ENCODE measurements at places on chromosomes 16 and 17.

GRCh38 chr16:68599586-68599985 is 45.5 kb upstream of the CDH3 start:
- DNase-seq = no peak

DNA sequence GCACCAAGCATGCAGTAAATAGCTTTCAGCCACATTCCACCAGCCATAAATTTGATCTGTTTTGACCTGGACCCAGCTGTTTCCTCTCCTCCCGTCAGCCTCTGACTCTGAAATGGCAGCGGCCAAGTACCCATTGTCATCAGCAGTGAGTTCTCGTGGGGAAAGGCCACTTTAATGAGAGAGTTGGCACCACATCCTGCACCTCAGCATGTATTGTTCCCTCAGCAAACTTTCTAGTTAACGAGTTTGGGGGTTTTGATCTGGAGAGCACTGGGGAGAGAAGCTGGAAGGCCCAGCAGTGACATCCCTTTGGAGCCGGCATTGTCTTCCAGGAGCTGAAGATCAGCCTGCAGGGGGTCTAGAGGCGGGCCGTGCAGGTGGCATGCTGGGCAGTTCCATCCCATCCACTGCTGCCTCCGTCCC is 84.9 kb downstream of the RPA1 start:
- no peak for DNase-seq

DNA sequence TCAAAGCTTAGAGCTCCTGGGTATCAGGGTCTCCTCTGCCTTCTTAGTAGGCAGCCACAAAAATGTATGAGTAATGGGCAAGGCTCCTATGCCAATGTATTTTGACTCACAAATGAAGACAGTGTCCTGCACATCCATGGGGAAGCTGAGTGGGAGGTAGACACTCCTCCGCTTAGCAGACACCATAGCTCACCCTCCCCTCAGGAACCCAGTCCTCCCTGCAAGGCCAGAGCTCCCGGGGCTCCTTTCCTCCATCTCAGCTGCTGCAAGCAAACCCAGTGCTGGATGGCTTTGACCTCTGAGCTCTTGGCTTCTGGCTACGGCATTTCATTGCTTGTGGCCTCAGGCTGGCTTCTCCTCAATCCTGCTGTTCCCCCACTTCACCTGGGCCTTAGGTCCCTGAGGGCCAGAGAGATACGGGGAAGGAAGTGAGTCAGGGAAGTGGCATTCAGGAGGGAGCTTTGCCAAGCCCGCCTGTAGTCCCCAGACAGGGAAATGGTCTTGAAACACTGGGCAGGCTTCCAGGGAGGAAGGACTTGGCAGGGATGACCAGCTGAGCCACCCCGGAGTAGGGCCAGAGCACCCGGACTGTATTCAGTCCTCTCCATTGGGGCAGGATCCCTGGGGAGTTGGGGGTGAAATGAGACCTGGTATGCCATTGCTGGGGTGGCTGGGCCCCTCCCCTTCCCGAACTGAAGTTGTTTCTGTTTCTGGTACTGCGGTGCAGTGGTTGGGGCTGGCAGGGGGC is 4.5 kb downstream of the ABCC3 start:
- no peak for DNase-seq

DNA sequence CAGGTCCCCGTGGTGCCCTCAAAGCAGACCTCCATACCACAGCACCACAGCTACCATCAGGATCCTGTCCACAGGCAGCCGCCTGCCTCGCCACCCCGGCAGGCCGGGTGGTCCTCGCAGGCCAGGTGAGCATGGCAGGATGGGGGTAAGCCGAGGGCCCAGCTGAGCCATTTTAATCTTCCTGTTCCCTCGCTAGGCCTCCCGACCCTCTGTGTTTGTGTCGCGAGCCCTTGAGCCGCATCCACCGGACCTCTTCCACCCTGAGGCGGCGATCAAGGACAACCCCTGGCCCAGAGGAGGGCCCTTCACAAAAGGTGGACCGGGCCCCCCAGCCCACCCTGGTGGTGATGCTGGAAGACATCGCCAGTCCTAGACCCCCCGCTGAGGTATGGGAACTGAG is 2.0 kb downstream of the PRR14 start:
- no peak for DNase-seq

DNA sequence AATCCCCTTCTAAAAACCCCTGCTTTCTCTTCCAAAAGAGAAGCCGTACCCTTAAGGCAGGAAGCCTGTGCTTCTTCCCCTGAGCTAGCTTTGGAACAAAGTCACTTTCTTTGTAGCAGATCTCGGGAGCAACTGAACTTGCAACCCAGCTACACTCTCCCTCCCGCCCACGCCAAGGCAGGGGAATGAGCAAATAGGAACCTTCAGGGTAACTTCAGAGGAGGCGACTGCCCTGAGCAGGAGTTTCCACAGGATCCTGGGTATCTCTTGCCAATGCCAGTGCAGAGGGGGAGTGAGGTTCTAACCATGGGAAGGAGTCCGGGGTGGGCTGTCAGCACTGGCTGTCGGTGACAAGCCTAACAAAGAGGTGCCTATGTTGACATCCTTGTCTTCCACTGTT is 5.9 kb upstream of the PIRT start:
- no peak for DNase-seq

GRCh38 chr17:4304417-4305027 is 40.7 kb upstream of the ANKFY1 start:
- DNase-seq = peak; percentile 17

GRCh38 chr17:5809580-5810188 is 225.4 kb upstream of the NLRP1 start:
- DNase-seq = no peak

DNA sequence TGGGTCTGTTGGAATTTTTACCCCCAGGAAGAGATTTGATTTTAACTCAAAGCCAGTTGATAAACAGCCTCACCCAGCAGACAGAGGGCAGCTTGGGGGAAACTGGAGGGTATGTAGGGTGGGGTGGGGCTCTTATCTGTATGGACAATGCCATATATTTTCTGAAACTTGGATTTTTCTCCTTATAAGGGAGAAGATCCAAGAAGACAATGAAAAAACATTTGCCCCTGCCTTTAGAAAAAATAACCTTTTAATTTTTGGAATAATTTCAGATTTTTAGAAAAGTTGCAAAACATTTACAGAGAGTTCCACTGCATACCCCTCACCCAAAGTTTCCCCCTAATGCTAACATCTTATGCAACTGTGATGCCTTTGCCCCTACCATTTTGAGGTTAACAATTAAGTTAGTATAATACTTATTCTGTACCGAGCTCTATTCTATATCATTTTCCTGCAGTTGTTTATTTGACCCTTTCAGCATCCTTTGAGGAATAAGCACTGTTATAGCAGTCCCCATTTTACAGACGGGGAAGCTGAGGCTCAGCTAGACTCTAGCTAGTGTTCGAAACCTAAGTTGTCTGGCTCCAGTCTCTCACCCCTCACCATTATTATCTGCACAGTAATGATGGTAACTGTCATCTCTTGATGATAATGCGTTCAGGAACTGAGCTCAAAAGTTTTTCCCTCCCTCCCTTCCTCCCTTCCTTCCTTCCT is 66.4 kb downstream of the PRKCB start:
- DNase-seq = no peak

DNA sequence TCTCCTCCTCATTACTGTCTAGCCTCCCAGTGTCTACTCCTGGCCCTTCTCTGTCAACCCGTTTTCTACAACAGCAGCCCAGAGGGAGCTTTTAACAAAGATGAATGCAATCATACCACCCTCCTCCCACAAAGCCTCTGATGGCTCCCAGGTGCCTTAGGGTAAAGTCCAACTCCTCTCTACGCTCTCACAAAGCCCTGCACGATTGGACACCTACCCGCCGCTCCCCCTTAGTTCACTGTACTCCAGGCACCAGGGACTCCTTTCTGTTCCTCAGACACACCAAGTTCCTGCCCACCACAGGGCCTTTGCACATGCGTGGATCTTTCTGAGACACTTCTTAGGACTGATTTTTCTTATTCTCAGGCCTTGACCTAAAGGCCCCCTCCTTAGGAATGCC is 17.4 kb downstream of the CCDC102A start:
- DNase-seq = no peak

- DNase-seq = no peak
Observed at GRCh38 chr16:84048871-84049270, 6.3 kb upstream of the SLC38A8 start.

DNA sequence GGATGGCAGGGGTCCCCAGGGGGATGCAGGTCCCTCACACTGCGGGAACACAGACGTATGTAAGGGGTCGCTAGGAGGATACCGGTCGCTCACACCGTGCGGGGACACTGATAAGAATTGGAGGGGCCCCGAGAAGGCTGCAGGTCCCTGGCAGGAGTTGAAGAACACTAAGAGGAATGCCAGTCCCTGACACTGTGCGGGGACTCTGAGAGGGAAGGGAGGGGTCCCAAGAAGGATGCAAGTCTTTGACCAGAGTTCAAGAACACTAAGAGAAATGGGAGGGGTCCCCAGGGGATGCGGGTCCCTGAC is 510 bp downstream of the ERCC4 start:
- no peak for DNase-seq

DNA sequence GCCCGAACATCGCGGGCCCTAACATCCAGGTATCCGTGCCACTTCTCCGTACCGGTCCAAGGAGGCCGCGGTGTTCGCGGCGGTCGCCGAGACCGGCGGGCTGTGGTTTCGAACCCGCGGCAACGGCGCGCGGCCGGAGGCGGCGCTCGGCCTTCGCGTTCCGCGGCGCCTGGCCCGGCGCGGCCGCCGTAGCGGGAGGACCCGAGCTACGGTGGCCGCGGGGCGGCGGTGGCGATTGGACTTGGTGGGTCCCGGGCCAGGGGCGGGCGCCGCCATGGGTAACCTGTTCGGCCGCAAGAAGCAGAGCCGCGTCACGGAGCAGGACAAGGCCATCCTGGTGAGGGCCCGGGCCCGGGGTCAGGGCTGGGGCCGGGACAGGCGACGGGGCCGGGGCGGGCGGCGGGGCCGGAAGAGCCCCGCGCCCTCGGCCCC is at the start of gene CHMP6:
Gene CHMP6 (plus strand): TSS at position 197 of the 432 bp plus-strand sequence. CDS start 78 bp downstream, at position 275.
- DNase-seq = peak; percentile 62

DNA sequence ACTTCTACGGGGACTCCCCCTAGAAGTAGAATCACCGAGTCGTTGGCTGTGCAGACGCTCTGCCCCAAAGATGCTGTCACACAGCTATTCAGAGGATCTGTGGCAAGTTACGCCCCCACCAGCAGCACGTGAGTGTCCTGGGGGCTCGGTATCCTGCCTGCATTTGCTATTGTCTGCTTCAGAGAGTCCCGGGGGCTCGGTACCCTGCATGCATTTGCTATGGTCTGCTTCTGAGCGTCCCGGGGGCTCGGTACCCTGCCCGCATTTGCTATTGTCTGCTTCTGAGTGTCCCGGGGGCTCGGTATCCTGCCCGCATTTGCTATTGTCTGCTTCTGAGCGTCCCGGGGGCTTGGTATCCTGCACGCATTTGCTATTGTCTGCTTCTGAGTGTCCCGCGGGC is 23.8 kb upstream of the ZNF469 start:
- DNase-seq = no peak

- no peak for DNase-seq
Observed at GRCh38 chr16:70257391-70257790, 5.7 kb upstream of the EXOSC6 start.

GRCh38 chr16:80570106-80570478 is 29.3 kb downstream of the DYNLRB2 start:
- DNase-seq = no peak

- no peak for DNase-seq
Observed at GRCh38 chr16:86946396-86946795, 368.0 kb downstream of the FOXL1 start.

- no peak for DNase-seq
Observed at GRCh38 chr17:69959283-69959682, 115.7 kb upstream of the KCNJ16 start.

GRCh38 chr16:84673561-84673960 is 25.2 kb downstream of the KLHL36 start:
- DNase-seq = no peak

- no peak for DNase-seq
Observed at GRCh38 chr16:50593410-50594150, 45.4 kb downstream of the NKD1 start.

GRCh38 chr16:1972490-1972877 is 631 bp downstream of the TBL3 start:
- DNase-seq = no peak

- DNase-seq = no peak
Observed at GRCh38 chr17:16301963-16302855, 51.1 kb downstream of the CENPV start.

DNA sequence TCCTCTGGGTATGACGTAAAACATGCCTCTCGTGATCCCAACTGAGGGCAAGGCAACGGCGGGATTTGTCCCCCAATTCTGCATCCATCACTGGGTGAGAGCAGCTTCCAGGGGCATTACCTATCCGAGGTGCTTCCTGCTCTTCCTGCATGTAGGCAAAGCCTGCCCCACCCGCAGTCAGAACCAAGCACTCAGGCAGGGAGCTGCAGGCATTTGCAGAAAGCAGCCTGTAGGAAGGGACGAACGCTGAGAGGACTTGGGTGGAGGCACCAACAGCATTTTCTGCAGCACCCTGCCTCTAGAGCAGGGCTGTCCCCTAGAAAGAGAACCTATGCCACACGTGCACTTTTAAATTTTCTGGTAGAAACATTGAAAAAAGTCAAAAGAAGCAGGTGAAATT is 5.5 kb downstream of the BCO1 start:
- no peak for DNase-seq

DNA sequence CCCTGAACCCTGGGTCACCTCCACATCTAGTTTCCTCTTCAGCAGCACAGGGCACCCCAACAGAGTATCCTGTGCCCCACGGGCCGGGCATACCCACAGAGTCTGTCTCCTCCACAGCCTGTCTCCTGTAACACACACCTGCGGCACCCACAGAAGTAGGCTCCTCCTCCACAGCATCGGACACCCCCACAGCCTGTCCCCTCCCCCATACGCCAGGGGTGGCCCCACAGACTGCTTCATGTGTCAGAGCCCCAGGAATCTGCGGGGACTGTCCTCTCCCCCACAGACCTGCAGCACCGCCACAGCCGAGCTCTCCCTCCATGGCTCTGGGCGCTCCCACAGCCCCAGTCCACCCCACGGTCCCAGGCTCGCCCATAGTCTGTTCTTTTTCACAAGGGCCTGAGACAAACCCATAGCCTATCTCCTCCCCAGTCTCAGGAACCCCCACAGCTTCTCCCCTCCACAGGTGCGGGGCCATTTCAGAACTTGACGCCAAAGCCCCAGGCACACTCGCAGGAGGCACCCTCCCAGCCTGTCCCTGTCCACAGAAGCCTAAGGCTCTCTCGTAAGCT is 1.4 kb downstream of the KIAA0753 start:
- no peak for DNase-seq

DNA sequence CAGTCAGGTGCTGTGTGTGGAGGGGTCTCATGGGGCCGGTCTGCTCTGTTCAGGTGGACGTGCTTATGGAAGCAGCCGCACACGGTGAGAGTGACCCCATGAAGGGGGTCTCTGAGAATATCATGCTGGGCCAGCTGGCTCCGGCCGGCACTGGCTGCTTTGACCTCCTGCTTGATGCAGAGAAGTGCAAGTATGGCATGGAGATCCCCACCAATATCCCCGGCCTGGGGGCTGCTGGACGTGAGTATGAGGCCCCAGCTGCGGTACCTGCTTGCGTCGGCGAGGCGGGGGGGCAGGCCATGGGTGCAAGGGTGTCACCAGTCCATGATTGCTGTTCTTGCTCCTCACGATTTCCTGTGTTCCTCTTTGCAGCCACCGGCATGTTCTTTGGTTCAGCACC is 27.9 kb downstream of the POLR2A start:
- DNase-seq = no peak

All from stimulated activated CD8-positive, alpha-beta memory T cell treated with anti-CD3 and anti-CD28 coated beads, Interleukin-2, amount 100 ng/mL, for 48 hours (primary cell).